Central memory CD4-positive, alpha-beta T cell (primary cell): ENCODE measurements at places on chromosomes 4 and X.
A peak's percentile ranks its signal among the peaks of the same experiment; 100 is the strongest.

GRCh38 chr4:78482281-78482680, 69.3 kb upstream of the ANXA3 start:
- DNase-seq = no peak

- no peak for DNase-seq
Measured at GRCh38 chrX:85052636-85053343, 49.1 kb downstream of the APOOL start.

DNA sequence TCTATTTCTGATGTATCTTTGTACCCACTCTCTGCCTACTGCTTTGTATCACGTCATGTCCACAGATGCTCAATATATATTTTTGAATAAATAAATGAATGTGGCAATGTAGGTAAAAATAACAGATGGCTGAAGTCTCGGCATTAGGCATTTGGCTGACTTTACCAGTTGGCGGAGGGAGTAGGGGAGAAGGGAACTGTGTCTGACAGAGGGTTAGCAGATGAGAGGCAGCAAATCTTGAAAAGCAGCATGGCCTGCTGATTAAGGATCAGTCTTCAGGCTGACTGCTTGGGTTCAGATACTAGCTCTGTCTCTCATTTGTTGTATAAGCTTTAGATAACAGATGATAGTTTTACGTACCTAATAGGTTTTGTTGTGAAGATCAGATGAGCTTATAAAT, 31.9 kb upstream of the RASGEF1B start:
- DNase-seq = no peak

DNA sequence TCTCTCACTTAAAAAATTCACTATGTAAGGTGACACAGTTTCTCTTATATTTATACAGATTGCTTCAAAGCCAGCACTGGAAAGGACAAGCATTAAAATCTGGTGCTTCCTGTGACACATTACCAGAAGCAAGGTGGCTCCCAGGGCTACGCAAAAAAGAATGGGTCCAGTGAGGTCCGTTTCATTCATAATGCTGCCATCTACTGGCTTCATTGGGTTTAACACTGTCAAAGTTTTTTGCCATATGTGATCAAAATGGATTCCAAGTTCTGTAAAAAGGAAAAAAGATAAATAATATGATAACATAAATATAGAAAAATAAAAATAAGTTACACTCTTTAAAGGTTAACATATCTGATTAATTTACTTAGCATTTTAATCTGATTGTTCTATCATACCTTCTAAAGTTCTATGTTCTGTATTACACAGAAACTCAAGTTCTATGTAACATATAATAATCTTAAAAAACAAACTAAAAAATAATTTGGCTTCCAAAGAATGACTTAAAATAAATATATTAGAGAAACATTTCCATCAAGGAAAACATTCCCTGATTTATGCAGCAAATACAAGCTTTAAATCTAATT, 22.1 kb downstream of the YIPF7 start:
- peak; percentile 20 for DNase-seq

- no peak for DNase-seq
Measured at GRCh38 chr4:56215901-56216300, 171.4 kb downstream of the AASDH start.

- DNase-seq = no peak
Measured at GRCh38 chr4:81549984-81550383, 78.3 kb upstream of the RASGEF1B start.

- no peak for DNase-seq
Measured at GRCh38 chrX:148664995-148665394, 164.6 kb downstream of the AFF2 start.

DNA sequence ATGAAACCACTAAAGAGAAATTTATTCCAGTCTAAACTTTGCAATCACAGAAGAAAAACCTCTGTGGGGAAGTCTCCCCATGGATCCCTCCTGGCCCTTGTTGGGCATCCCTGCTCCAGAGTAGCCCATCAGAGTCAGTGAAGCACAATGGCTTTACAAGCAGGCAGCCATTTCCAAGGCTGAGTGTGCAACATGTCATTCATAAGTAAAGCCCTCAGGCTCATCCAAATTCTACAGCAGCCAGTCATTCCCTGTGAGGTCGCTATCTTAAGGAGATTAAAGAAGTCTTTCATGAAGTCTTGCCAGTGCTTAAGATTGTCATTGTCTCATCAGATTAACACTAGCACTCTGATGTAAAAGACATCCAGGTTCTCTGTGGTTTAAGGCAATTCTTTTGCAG, 17.0 kb upstream of the MAPK10 start:
- DNase-seq = no peak

DNA sequence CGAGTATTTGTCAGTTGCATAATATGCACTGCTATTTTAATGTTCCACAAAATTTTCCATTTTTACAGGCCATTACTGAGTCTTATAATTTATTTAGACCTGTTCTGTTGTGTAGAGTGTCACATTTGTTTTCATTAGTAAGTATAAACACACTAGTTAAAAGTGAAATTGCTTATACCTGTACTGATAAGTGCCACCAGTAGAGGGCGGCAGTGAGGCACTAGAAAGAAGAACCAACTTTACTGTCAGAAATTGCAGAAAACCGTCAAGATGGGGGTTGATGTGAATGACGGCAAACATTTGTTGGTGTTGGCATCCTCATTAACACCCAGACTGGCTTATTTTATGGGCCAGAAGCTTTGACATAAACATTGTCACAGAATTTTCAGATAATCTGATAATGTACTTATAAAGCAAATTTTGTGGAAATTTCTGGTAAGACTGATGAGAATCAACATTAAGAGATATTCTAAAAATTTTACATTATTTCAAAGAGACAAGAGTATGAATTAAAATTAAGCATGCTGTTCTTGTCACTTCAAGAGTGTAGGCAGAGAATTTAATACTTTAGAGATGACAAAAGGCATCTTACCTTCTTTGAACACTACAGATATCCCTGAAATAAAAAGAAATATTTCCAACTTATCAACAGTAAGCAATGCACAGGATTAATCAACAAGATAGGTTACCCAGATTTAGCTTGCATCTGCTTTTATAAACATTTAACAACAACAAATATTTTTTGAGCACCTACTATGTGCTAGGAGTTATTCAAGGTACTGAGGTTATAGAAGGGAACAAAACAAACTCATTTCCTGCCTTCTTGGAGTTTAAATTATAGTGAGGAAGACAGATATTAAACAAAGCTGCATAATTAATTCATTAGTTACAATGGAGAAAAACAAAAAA, 24.9 kb downstream of the ALPK1 start:
- peak; percentile 70 for DNase-seq

DNA sequence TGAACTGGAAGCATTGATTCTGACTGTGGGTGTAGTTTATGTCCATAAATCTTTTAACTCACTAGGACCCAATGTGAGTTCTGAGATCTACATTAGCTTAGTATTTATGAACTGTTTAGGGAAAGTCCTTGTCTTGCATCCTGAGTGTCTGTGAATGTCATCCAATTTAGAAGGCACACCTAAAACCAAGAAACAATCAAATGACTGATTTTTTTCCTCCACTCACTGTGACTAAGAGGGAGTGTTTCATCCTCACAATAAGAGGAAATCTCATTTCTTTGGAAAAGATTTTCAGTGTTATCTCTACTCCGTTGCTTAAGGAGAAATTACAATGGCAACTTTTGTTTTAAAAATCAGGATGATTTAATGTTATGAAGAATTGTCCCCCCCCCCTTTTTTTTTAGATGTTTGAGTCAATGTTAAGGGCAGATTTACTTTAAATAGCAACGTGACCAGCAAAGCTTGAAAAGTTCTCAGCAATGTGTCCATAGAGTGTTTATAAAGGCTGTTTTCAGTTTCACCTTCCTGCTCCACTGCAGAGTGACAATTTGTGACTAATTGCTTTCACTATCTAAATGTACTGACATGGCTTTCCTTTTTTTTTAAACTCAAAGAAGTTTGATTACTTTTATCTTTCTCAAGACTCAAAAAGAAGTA, 173.0 kb downstream of the SPCS3 start:
- no peak for DNase-seq

GRCh38 chr4:35325908-35326453, 918.3 kb downstream of the ARAP2 start:
- DNase-seq = no peak

- DNase-seq = no peak
Measured at GRCh38 chrX:7119950-7120877, 27.3 kb upstream of the STS start.

DNA sequence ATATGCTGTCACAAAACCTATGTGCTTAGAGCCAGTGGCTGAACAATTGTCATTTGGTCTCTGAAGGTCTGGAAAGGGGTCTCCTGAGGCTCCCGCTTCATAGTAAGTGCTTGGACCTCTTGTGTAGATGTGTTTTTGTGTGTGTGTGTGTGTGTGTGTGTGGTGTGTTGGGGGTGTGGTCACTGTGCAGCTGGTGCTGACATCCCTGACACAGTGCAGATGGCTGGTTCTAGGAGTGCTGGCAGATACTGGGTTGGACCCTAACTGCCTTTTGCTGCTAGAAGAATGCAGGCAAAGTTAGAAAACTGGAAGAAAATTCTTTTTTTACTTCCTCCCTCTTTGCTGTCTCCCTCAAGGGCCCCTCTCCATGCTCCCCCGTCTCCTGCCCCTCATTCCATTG, 1872.6 kb downstream of the ARAP2 start:
- DNase-seq = no peak

- DNase-seq = no peak
Measured at GRCh38 chrX:40471965-40472648, 108.7 kb upstream of the ATP6AP2 start.

DNA sequence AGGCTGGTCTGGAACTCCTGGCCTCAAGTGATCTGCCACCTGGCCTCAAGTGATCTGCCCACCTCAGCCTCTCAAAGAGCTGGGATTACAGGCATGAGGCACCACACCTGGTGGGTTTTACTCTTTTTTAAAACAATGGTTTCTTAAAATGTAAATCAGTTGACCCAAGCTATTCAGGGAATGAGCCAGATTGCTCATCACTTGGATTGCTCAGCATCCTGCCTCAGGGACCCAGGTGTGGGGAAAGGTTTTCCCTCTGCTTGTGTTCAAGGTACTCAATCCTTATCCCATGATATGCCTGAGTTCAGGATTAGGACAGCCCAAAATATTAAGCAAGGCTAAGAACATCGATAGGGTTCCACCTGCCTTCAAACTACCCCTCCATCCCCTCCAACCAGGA, 67.4 kb downstream of the CHRNA9 start:
- DNase-seq = no peak
